Stimulated activated CD4-positive, alpha-beta T cell treated with anti-CD3 and anti-CD28 coated beads, Interleukin-1b, Interleukin-23, amount 100 ng/mL, for 1 hour (primary cell): ENCODE measurements at places on chromosomes 12 and 14.

- no peak for DNase-seq
Measured at GRCh38 chr12:46835785-46836184, 10.0 kb upstream of the SLC38A4 start.

GRCh38 chr14:22900081-22900799, 17.2 kb downstream of the REM2 start:
- no peak for DNase-seq

DNA sequence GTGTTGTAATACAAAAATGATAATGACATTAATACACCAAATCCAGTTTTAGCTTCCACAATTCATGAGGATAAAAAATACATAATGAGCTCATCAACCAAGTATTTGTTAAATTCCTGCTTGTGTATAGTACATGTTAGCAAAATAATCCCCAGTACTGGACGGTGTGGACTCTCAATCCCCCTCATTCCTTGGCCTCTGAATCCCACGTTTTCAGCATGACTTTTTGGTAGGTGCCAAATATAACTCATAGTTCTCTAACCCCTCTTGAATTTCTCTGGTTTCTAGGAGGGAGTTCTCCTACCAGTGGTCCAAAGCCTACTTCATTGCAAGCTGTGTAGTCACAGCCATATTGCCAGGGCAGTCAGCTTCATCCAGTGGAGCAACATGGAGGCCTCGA, 41.4 kb upstream of the EPS8 start:
- DNase-seq: no peak

DNA sequence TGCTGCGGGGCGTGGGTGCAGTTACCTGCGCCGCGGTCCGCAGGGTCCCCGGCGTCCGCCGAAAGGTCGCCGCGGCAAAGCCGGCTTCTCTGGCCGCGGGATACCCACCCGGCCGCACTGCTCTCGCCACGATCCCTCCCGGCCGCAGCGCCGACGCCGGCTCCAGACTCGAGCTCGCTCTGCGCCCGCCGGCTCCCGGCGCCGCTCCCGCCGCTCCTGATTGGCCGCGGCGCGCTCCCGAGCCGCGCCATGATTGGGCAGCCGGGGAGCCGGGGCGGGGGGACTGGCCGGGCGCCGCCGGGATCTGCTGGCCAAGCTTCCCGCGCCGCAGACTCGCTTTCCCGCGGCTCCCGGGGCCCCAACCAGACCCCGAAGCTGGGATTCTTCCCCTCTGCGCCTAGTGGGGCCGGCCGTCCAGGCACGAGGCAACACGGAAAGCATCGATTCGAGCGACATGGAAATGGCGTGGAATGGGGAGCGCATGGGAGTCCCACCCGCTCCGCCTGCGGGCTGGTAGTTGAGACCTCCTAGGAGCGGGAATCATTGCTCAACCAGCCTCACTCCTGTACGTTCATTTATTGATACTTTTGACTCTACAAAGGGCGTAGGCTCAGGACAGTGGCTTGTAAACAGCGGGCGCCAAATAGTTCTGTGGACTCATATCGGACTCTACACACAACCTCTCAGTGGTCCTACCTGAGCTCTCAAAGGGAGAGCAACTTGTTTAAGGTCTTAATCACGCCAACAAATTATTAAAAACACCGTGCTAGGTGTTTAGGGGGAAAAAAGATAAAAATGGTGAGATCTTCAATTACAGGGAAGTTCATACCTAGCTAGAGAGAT, 36.4 kb upstream of the STON2 start:
- no peak for DNase-seq

DNA sequence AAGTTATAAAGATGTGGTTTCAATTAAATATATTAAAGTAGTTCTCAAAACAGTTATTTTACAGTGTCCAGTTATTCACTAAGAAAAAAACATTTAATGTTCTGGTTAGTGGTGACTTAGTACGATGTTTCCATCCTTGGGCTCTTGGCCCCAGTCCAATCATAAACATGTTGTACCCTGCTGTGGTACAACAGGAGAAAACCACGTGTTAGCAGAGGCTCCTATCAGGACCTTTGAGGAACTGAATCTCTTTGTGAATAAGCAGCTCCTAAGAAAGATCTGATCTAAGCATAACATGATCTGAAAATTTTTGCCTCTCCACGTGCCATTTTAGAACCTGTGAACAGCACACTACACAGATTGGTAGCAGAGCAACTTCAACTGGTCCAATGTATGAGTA, 234.0 kb downstream of the SYT1 start:
- DNase-seq: no peak

- DNase-seq: no peak
Measured at GRCh38 chr12:56034586-56035332, 7.0 kb upstream of the RPS26 start.

- no peak for DNase-seq
Measured at GRCh38 chr14:34699873-34700621, 14.3 kb downstream of the CFL2 start.

DNA sequence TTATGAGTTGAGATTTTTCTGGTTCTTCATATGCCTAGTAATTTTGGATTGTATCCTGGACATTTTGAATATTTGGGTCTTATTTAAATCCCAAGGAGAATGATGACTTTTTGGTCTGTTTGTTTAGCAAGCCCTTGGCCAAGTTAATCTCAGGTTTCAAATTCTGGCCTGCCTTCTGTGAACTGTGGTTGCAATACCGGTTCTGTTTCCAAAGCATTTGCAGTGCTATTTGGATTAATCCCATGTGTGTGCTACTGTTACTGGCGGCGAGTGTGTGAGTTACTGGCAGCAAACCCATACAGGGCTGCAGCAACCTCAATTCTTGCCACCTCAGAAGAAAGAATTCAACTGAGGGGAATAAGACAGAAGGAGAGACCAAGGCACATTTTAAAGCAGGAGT, 51.1 kb downstream of the TMEM260 start:
- no peak for DNase-seq
